NCI-H82 (cell line): ENCODE measurements at places on chromosomes 4 and X.

DNA sequence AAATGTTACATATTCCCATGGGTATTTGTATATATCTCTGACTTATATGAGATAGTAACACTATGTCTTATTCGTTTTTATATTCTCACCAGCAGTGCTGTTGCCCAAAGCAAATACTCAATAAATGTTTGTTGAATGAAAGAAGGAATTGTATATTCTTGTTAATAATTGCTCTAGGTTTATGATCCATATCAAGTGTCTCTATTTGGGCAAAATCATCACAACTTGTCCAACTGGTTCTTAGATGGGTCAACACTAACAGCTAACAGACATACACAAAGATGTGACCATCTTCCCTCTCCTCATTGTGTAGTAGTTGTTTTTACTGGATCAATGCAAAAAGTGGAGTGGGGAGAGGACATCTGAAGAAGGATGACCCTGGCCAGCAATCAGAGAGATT is 6.6 kb upstream of the APLN start:
- no peak for DNase-seq

GRCh38 chr4:86398187-86398586 is 38.3 kb upstream of the MAPK10 start:
- DNase-seq, result no peak

DNA sequence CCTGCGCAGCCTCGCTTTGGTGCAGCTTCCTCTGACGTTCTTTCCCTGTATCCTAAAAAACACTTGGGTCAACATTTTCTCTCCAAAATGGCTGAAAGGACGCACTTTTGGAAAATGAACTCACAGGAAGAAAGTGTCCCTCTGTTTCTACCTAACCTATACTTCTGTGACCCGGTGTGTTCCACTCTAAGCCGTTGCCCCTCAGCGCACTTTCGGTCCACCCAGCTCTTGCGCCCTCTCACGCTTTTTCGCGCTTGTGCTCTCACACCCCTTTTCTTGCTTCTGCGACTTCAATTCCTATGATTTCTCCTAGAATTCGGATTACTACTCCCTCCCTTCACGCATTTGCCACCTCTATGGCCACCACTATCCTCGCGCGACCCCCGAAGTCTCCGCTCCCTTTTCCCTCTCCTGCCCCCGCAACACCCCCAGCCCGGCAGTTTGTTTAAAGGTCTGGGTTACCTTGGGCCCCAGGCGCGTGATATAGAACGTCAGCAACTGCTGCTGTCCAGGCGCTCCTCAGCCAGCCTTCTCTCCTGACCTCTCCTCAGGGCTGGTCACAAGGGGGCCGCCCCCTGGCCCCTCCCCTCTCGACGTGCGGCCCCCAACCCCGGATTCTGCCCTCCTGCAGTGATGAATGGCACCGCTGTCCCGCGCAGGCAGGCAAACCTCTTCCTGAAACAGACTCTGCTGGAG is at the start of gene USP51:
Gene USP51, minus strand, starts transcription at position 535 of the 696 bp plus-strand sequence. CDS start 909 bp downstream, outside the sequence.
- peak; percentile 53 for DNase-seq

DNA sequence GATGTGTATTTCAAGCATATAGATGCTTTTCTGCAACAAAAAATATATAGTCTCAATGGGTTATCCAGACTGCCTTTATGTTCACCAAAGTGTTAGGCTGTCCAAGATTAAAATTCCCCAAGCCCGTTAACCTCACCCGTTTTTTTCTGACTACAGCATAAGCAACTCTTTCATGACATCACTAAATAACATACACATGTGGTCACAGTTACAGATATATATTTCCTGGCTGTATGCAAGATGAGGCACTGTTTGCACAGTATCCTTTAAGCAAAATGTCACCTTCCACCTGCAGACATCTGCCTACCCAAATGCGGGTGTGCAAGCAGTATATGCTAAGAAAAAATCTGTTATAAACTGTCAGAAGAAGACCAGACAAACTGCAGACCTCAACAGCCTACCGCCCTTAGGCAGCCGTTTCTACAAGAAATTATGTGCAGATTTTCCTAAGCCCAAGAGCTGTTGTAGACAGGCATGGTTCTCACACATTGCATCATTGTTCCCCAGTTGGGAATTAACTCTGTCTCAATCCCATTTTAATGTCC is 183.1 kb upstream of the MXRA5 start:
- no peak for DNase-seq

DNA sequence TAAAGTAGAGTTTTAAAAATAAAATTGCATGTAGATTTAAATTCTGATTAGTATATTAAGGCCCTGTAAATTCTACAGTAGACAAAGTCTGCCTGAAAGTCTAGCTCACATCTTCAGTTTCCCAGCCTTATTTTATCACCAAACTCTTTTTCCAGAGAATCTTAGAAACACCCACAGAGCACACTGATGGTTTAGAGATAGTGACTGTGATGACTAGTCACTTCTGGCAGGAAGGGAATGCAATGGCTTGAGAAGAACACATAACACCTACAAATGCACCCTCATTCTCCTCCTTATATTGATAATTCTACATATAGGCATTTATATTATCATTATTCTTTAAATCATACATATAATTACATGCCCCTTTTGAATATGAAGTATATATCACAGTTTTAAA is 232.9 kb downstream of the ARAP2 start:
- DNase-seq, result no peak

GRCh38 chrX:72713130-72713529 is 976 bp downstream of the PHKA1 start:
- peak; percentile 38 for DNase-seq

DNA sequence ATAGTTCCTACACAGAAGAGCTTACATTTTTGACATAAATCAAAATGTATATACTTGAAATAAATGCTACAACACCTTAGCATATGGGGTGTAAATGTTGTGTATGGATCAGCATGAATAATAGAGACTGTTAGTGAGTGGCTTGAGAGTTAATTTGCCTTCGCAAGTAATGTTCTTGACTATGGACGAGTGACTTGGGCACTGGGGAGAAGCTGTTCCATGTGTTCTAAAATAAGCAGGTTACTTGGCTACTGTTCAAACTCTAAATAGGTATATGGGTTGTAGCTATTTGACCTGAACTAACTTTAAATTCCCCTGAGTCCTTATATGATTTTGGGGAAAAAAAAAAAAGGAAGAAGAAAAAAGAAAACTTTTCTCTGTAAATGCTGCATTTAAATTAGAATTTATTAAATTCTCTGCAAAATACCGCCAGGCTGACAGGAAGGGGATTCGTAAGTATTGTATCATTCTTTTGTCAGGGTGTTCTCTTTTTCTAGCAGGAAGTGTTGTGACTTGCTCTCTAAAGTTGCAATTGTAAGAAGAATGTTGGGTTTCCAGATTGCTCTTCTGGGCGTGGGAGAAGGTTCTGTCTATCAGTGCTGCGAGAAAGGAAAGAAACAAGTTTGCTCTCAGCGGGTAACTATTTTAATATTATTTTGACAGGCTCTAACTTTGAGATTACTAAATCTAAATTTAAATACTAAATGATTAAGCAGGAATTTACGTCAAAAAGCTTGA is 32.2 kb downstream of the PLS3 start:
- no peak for DNase-seq

GRCh38 chrX:104013158-104013557 is 350 bp downstream of the H2BW1 start:
- DNase-seq, result no peak

- peak; percentile 21 for DNase-seq
Observed at GRCh38 chrX:23668335-23668734, 1.0 kb downstream of the PRDX4 start.

- DNase-seq, result no peak
Observed at GRCh38 chr4:123468479-123469031, 72.0 kb downstream of the SPRY1 start.

- no peak for DNase-seq
Observed at GRCh38 chrX:78322863-78323262, 4.5 kb downstream of the CYSLTR1 start.

DNA sequence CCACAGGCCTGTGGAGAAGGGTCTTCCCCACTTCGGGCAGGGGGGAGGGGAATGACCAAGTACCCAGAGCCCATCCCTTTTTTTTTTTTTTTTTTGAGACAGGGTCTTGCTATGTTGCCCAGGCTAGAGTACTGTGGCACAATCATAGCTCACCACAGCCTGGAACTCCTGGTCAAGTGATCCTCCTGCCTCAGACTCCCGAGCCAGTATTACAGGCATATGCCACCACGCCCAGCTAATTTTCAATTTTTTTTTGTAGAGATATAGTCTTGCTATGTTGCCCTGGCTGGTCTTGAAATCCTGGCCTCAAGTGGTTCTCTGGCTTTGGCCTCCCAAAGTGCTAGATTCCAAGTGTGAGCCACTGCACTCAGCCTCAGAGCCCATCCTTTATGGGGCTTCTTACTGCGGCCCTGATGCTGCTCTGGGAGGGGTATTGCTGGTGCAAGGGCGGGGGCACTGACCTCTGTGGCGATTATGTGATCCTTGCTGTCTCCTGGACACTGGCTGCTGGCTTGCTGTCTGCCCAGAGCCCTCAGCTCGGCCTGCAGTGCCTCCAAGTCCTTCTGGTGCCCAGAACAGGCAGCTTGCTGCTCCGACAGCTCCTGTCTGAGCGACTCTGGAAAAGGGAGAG is 32.9 kb downstream of the MED28 start:
- DNase-seq, result no peak

- DNase-seq, result peak; percentile 14
Observed at GRCh38 chr4:112142182-112142581, 3.1 kb upstream of the FAM241A start.

DNA sequence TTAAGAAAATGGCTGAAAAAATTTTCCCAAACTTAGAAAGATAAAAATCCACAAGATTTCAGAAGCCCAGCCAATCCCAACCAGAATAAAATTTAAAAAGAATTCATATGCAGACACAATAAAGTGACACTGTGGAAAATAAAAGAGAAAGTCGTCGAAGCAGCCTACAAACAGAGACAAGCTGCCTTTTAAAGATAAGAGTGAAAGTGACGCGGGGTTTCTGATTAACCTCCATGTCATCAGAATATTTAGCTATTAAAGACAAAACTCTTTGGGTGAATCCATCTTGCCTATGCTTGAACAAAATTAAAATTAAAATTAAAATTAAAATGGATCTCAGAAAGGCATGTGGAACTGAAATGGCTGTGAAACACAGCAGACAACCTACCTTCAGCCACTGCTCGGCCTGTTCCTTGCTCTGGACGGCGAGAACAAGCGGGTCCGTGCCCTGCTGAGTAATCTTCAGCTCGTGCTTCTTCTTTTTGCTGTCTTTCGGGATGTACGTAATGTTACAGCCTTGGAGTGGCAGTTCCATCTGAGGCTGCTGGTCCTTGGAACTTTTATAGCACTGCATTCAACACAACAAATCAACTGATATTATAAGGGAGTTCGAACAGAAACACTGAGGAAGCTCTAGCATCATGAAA is 101.4 kb downstream of the AFAP1 start:
- DNase-seq, result no peak

DNA sequence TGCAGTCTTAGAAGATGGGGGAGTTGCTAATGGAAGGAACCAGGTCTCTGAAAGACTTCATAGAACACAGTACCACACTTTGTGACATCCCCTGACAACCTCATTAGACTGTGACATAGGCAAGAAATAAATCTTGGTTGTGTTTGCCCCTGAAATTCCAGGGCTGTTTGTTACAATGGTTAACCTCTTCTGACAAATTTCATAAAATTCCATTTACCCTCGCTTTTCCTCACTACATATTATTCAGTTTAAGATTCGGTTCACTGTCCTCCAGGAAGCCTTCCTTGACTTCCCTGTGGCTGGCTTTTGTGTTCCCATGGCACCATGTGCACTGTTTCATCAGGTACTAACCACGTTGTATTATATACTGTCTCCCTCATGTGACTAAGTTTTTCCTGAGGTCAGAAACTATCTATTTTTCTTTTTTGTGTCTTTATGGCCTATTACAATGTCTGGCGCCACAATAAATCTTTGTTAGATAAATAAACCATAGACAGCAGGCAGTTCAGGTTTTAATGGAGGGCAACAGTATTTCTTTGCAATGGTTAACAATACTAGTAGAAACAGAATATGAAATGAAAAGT is 54.2 kb downstream of the ATXN3L start:
- DNase-seq, result no peak

- peak; percentile 16 for DNase-seq
Observed at GRCh38 chr4:142160509-142160908, 524.1 kb downstream of the IL15 start.

DNA sequence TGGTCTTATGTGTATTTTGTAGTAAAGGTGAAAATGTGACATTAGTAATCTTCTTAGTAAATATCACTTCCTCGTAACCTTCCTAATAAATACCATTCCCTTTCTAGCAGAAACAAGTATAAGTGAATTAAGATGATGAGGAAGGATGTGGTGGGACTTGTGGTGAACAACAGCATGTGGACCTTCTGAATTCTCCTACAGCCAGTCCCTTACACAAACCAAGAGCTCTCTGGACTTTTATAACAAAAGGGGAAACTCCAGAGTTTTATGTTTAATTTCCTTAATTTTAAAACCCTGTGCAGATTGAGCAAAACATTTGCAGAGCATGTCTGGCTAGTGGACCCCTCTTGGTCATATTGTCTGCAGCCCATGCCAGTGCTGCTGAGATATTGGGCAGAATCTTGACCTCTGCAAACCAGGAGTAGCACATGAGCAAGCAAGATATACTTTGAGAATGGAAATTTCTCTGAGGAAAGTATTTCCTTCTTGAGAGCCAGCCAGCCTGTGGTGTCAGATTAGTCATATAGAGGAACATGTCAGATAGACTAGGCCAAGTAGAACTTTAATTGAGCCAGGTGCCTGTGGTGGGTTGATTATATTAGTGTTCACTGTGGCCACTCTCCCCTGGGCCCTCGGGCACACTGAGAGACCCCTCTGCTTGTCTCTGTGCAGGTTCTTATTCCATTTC is 328.2 kb downstream of the DKK2 start:
- no peak for DNase-seq

GRCh38 chr4:751676-752075 is 46.0 kb downstream of the PCGF3 start:
- no peak for DNase-seq

DNA sequence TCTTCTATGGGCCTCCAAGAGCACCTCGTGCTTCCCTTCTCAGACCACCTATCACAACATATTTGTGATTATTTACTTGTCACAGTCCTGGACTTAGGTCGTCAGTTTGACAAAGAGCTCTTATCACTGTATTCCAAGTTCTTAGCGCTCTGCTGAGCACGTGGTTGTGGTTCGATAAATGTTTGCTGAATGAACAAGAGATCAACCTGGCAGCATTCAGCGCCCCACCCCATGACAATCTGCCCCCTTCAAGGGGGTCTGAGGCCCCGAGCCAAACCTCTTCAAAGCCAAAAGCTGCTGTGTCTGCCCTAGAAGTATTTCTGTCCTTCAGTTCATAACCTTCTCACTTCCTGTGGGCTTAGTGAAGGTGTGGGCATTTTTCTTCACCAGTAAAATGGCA is 15.0 kb downstream of the RPS4X start:
- DNase-seq, result peak; percentile 62

DNA sequence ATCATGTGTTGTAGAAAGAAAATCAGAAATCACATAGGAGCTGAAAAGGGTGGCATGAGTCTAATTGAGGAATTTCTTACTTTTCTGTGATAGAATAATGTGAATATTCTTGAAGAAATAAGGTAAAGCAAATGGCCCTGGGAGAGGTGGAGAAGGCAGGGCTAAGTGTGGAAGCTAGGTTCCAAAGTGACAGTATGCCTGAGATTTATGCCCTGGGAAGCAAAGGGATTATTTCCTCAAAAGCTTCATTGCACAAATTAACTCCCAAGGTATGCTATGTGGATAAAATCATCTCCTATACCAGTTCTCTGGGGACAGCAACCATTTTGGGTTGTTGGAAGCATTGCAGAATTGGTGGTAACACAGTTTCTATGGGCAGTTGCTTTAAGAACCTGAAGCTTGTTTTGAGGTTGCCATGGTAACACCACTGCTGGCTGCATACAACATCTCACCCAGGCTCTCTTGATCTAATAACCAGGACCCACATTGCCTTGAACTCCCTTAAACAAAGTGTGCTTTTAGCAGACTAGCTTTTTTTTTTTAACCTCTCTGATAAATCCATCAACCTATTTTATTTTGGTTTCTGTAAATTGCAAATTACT is 21.0 kb downstream of the MAOA start:
- peak; percentile 33 for DNase-seq
